Mucosa of gallbladder (tissue), 1 donor: ENCODE measurements at places on chromosomes 3 and 15. TPM values are rescaled to one million over a fixed set of nuclear protein-coding genes. Genes with fewer than 3 reads are reported as not detected.

The TBC1D2B gene
- total RNA-seq, result 75.5 TPM

The TBC1D5 gene
- 60.0 TPM for total RNA-seq

The SCAPER gene
- total RNA-seq, result 20.7 TPM

DNA sequence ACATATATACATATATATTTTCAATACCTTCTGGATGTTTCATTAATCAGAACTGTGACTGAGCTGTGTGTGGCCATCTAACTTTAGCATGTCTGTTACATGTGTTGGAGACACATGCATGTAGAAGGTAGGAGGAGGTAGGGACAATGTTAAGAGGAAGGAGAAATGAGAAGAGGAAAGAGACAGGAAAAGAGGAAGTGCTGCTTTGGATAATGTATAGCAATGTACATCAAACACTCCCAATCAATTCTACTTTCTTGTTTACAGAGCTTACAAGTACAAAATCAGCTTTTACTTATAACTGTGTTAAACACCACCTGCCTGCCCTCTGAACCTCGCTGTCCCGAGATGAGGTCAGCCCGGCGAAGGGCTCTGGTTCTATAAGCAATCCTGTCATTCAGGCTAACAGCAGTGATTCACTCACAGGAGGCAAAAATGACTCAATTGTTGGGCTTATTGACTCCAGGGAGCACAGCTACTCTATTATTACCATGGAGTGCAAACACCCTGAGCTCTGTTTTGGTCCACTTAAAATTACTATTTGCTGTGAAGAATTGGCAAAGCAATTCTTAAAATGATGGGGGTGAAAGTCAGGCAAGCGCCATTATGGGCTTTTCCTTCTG lies 188.9 kb downstream of the MEIS2 start:
- DNase-seq, result no peak

GRCh38 chr15:29454506-29454905 lies 184.9 kb upstream of the NSMCE3 start:
- DNase-seq, result no peak

- no peak for DNase-seq
Measured at GRCh38 chr3:71806736-71807135, 21.8 kb upstream of the PROK2 start.
